OCI-M1 (cell line): ENCODE measurements at places on chromosomes 2 and 18.

DNA sequence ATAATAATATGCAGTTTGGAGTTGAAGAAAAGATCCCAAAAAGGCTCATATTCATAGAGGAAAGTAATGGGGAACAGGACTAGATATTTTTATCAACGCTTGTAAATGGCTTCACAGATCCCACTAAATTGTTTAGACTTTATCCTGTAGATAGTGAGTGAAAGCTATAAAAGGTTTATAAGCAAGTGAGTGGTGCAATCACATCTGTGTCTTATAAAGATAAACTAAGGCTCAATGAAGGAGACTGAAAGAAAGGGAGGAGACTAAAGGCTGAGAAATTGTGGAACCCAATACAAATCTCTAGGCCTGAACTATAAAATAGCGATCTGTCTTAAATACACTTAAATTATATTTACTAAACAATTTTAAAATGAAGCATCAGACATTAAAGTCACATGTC lies 7.7 kb downstream of the SP3 start:
- no peak for DNase-seq

- DNase-seq = peak; percentile 38
Observed at GRCh38 chr2:181876614-181877063, 14.9 kb upstream of the ITPRID2 start.

DNA sequence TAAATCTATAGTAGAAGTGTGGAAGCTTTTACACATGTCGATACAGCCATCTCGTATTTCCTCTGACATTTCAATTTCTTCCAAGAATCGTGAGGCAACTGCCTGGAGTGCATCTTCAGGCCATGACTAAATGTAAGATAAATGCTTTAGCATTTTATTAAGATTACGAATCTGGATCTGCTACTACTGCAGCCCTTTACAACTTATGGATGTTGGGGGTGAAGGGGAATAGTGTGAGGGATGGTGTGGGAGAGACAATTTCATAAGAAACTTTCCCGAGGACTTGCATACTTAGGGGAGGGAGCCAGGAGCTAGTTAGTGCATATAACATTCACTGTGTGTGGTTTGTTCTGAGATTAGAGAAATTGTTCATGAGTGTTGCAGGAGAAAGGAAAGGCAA lies 204.8 kb downstream of the SLC39A10 start:
- no peak for DNase-seq

DNA sequence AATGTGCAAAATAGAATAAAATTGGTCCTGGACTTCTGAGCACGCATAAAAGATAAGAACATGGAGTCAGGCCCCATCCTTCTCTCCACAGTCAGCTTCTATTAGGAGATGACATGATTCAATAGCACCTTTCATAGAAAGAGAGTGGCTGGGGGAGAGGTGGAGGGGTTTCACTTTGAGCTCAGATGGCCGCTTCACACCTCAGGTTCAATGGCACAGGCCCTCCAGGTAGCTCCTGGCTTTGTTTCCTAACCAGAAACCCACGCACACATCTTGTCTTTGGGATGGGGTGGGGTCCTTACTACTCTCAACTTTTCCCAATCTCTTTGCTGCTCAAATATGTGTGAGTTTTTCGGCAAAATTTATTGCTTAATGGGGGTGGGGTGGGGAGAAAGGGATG lies 332.3 kb downstream of the CLIP4 start:
- no peak for DNase-seq

DNA sequence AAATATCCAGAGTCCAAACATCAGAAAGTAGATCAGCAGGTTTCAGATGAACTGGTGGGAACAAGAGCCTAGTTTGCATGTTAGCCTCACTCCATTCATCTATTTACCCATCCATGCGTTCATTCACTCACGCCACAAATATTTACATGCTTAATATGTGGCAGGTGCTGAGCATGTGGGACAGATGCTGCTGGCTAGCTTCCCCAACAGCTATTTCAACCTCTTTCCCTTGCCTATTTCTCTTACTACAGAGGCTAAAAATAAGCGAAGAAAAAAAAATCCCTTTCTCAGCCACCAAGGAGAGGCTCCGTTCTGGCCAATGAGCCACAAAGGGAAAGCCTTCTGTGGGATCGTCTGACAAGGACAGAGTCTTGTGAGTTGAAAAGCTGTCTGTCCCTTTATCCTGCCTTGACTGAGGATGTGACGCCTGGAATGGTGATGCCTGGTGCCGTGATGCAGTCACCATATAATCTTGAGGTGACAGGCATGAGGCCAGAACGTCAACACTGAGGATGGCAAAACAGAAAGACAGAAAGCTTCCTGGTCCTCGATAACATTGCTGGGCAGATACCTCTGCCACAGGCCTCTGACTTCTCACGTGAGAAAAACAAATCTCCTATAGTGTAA lies 78.2 kb downstream of the KCTD1 start:
- DNase-seq = no peak

- DNase-seq = peak; percentile 66
Observed at GRCh38 chr2:234364661-234365060, 132.2 kb downstream of the ARL4C start.

DNA sequence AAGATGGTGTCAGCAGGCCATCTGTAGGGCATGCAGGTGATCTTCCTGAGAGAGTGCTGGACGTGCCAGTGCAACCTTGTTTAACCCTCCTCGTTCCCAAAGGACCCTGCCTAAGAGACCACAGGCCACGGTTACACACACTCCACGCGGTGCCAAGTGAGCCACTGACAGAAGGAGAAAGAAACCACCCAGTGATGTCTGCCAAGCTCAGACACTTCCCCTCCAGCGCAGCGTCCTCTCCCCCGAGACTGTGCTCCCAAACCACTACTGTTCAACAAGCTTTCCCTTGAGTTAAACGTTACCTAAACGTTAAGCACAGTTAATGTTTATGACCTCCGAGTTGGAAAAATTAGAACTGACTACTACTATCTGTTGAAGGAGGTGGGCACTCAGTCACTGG lies 119.1 kb upstream of the NCK2 start:
- no peak for DNase-seq

DNA sequence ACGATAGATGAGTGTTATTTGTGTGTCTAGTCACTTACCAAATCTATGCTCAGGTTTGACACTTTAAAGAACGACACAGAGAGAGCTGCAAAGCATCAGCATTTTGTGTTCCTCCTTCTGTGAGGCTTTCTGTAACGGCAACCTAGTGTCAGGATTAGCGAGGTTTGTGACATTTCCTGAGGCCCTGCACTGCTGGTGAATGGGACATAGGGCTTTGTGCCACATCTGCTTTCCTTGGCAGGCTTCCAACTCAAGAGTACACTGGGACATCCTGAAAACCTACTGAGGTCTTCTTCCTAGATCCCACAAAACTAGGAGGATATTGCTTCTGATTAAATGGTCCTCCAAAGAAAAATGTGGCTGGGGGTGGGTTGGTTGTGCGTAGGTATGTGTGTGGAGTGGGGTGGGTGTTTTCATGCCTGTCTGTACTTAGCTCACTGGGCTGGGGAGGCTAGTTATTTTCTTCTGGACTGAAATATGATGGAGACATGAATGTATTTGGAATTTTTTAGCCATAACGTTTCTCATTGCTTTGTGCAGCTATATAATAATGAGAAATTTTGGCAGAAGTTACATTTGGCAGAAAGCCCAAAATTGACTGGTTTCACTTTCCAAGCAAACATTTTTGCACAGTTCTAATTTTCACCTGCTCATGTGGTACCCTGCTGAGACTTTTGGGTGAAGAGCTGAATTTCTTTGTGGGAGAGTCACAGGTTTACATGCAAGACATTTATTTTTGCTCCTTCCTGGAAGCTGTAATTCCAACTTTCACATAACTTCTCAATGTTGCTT lies 308.4 kb downstream of the XIRP2 start:
- peak; percentile 81 for DNase-seq

DNA sequence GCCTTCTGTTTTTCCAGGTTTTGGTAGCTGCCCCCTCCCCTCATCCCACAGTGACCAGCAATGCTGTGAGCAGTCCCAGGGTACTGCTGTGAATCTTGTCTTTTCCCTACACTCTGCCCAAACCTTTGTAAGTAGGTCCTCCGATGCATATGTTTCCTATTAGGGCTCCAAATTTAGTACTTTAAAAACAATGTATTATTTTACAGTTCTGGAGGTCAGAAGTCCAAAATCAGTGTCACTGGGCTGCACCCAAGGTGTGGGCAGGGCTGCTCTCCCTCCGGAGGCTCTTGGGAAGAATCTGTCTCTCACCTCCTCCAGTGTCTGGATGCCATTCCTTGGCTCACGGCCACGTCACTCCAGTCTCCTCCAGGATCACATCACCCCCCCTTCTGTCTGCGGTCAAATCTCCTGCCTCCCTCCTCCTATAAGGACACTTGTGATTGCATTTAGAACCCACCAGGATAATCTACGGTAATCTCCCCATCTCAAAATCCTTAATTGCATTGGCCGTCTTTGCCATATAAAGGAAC lies 208.5 kb downstream of the SH3BP4 start:
- no peak for DNase-seq

DNA sequence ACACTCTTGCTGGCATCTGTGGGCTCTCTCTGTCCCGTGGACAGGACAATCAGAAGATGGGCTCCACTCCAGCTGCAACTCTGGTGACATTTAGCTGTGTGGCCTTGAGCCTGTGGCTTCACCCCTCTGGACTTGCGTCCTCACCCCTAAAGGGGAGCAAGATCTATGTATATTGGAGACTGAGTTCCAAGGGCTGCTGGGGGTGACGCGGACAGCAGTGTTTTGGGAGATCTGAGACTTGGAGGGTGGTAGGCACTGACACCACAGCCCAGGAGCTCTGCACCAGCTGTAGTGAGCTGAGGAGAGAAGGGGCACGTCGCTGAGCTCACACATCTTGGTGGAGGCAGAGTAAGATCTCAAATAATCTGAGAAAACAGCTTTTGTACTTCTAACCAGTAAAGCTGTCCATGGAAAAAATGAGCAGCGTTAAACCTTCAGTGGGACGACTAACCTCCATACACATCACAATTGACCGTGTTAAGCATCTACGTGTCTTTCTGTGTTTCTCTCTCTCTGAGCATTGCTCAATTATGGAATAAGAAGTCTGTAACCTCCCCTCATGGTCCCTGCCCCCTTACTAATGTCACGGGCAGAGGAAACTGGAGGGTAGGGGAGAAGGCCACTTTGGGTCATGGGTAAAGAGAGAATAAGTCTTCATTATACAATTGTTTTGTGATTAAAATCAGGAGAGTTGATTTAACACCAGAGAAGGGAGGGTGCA lies 85.8 kb downstream of the SH3RF3 start:
- DNase-seq = no peak

DNA sequence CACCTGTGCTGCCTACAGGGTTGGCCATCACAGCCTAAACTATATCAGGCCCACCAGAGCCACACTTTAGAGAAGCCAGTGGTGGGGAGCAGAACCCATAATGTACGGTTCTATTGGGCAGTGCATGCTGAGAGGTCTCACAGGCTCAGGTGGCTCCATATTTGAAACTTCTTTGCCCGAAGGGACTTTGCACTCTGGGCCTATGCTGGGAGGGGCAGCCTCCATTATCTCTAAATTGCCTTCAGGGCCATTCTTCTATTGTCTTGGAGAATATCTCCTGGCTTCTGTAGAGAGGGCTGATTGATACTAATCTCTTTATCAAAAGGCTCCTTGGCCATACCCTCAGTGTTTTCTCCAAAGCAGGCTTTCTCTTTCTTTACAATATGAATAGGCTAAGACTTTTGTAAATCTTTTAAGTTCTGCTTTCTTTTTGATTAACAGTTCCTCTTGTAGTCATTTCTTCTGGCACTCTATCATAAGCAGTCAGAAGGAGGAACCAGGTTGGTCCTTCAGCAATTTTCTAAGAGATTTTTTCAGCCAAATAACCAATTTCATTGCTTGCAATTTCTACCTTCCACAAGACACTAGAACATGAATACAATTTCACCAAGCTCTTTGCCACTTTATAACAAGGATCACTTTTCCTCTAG lies 44.5 kb downstream of the RPE start:
- no peak for DNase-seq

DNA sequence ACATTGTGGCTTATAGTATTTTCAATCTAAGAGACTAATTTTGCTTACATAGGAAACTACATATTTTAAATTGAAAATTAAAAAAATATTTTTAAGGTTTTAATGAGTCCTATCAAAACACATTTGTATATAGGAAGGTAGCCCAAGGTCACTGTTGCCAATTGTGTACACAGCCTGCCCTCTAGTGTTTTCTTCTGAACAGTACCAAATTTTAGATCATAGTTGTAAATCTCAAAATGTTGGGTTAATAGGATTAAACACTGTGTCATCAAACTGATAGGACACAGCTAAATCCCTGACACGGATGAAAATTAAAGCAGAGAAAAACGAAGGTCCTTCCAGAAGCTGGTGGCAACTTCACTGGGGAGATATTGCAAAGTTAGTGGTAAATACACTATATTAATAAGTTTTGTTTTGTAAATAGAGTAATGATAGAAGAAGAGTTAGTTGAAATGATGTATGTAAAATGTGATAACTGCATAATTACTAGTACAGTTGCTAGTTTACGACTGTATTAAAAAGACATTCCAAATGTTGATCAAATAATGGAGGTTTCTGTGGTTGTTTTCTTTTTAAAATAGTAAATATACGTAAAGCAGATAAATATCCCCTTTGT lies 19.7 kb downstream of the CLUL1 start:
- peak; percentile 72 for DNase-seq

GRCh38 chr2:5473635-5474034 lies 218.5 kb upstream of the SOX11 start:
- no peak for DNase-seq

GRCh38 chr2:85596026-85596333 lies 435 bp downstream of the RNF181 start:
- DNase-seq = no peak

DNA sequence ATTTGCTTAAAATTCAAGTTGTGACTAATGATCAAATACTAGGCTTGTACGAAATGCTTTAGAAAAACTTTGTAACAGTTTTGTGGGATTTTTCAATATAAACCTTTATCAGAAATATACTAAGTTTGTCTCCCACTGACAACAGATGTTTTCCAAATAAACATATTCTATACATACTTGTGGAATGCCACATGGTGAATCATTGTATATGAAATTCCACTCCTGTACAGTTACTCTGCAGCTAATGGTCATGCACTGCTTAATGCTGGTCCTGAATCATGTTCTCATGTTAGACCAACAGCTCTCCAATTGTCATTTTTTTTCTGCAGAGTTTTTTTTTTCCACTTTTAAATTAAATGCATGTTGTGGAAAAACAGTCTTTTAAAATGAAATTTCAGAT lies 90.1 kb downstream of the DPP4 start:
- DNase-seq = no peak

- no peak for DNase-seq
Observed at GRCh38 chr2:47079515-47080412, 75.3 kb downstream of the STPG4 start.

GRCh38 chr2:114011713-114012112 lies 121.8 kb downstream of the ACTR3 start:
- peak; percentile 41 for DNase-seq

DNA sequence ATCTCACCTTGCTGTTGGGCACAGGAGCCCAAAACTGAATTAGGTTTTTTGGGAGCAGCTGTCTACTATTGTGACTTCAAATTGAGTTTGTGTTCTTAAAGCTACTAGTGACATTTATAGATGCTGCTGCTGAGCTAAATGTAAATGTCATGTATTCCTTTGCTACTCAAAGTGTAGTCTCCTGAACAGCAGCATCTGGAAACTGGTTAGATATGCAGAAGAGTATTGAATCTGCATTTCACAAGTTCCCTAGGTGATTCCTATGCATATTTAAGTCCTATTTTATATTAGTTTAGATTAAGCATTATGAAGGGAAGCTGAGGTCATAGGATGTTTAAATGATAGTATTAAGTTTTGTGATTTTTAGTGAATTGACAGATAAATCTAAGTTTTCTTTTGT lies 67.5 kb downstream of the RAB3GAP1 start:
- DNase-seq = no peak

- no peak for DNase-seq
Observed at GRCh38 chr18:62860062-62860461, 144.7 kb downstream of the PHLPP1 start.

GRCh38 chr2:24111407-24111901 lies 11.7 kb downstream of the PFN4 start:
- no peak for DNase-seq
